Osteocyte (in vitro differentiated cells): ENCODE measurements at places on chromosomes 2 and 18. TPM values are rescaled to one million over a fixed set of nuclear protein-coding genes. Genes with fewer than 3 reads are reported as not detected.

DNA sequence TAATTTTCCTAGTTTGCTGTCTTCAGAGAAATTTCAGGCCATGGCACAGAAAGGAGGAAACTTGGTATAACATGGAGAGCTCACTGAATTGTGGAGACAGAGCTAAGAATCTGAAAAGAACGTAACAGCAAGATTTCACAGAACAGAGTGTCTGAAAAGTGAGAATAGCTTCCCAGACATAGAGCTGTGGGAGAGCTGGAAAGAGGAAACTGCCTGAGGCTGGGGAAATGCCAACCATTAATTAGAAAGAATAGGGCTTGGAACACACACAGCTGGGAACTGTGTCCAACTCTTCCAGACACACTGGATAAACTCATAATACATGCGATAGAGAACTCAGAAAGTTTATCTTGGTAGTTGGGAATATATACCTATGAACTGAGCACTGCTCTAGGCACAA, 51.6 kb upstream of the KYNU start:
- no peaks in the 10 kb centered on the region for H3K27me3 ChIP-seq
- no peaks in the 10 kb centered on the region for H3K36me3 ChIP-seq
- DNase-seq: no peak
- peaks cover 42% of the 10 kb centered on the region for H3K4me1 ChIP-seq

The AQP12B gene
- total RNA-seq: not detected in 2 replicates

DNA sequence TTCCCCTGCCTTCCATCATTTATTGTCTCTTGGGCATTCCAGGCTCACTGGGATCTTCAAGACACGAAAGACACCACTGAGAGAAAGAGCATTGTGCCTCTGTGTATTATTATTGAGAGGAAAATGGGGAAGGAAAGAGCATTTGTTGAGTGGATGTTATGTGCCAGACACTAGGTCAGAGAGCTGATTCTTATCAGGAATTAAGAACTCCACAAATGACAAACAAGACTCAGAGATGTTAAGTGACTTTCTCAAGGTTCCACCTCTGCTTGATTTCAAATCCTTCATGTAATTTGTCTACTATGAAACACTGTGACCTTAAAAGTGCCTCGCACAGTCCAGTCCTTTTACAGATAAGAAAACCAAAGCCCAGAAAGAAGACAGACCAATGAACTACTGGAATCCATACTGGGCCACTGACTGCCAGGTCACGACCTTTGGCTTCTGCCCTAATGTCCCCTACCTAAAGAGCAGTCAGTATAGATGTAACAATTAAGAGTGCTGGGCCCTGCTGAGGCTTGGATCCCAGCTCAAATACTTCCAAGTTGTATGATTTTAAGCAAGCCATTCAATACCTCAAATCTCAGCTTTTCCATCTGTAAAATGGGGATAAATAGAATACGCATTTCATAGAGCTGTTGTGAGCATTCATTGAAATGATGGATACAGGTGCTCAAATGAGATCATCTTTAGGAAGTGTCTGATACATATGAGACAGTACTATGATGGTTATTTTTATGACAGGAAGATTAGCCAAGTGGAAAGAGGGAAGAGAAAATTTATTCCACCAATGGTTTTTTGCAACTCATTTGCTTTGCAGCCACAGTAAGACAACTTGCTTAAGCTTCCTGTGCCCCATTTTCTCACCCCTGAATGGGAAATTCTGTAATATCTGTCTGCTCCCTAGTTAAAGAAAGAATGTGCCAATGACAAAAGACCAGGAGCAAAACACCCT, 10.9 kb downstream of the KLF7 start:
- no peaks in the 10 kb centered on the region for H3K27me3 ChIP-seq
- H3K36me3 ChIP-seq: peaks cover 3% of the 10 kb centered on the region
- peak overlapping the region; percentile 81 for H3K27ac ChIP-seq
- no peak overlapping the region for H3K4me3 ChIP-seq
- H3K4me1 ChIP-seq: peaks cover 92% of the 10 kb centered on the region
- no peak for DNase-seq

The AP1S3 gene
- 3.1 and 3.5 TPM in 2 replicates for total RNA-seq

- H3K4me1 ChIP-seq: no peaks in the 10 kb centered on the region
- no peak for DNase-seq
- H3K4me3 ChIP-seq: no peak overlapping the region
- H3K27ac ChIP-seq: no peak overlapping the region
Observed at GRCh38 chr2:7437716-7438632, 520.8 kb downstream of the RNF144A start.

DNA sequence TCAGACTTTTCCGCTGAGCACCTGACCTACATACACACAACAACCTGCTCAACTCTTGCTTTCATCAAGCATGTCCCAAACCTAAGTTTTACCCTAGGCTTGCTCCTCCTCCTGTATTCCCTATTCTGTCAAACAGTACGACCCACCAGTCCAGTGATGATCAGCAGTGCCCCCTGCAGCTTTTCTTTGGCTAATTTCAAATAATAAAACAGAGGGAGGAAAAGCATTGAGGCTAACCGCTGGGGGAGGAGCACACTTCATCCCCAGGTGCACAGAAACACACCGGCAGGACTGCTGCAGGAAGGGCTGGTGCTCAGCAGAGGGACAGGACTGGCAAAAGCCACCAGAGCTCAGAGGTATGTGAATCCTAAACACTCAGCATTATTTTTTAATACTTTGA, 21.2 kb downstream of the E2F6 start:
- H3K36me3 ChIP-seq: peaks cover 48% of the 10 kb centered on the region
- H3K27ac ChIP-seq: no peak overlapping the region
- no peaks in the 10 kb centered on the region for H3K4me1 ChIP-seq
- H3K27me3 ChIP-seq: no peaks in the 10 kb centered on the region

- H3K36me3 ChIP-seq: peaks cover 5% of the 10 kb centered on the region
- no peak for DNase-seq
- H3K27ac ChIP-seq: peak overlapping the region; percentile 43
- H3K27me3 ChIP-seq: no peaks in the 10 kb centered on the region
- peaks cover 44% of the 10 kb centered on the region for H3K4me1 ChIP-seq
- no peak overlapping the region for H3K4me3 ChIP-seq
Observed at GRCh38 chr2:191894681-191895147, 47.8 kb upstream of the CAVIN2 start.
